ENCODE measurements at places on chromosomes 11 and 22.

DNA sequence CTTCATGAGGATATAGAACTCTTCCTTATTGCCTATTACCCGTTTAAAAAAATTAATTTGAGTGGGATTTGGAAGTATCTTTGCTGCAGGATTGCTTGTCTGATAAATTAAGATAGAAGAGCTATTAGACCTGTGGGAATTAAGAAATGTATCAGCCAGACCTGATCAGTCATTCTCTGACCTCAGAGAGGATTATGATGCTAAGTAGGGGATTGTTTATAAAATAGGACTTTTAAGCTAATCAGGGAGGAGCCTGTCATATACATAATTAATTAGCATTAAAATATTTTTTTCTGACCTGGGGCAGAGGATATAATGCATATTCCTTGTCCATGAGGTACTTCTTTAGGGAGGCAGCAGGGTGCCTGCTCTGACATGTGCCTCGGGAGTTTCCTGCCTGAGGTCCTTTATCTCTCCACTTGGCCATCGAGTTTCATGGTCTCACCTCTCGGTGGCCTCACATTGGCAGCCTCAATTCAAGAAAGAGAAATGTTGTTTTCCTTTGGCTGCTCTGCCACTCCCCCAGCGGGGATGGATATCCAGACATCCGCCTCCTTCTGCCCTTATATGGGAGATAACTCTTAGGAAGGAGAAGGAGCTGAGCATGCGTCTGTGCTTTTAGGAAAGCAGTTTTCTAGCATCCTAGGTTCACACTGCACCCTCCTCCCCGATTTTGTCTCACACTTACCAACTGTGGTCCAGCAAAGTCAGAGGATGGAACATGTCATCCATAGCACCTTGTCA is 41.1 kb downstream of the DIXDC1 start:
- DNase-seq, result no peak

DNA sequence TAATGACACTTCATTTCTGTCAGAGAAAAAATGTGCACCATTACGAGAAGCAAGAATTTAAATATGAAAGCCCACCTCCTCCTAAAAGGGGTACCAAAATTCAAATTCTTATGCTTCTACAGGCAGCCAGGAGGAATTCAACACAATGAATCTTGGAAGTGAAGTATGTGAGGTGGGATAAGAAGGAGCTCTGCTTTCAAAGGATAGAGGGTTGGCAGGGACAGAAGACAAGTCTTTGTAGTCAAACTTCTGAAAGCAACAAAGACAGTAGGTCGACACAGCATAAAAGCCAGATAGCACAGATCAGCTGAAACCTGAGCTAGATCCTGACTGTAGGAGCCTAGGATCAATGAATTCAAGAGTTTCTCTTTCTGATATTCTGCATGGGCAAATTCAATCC is 17.4 kb downstream of the NARS2 start:
- no peak for DNase-seq

- DNase-seq, result peak; percentile 28
These were observed 64.3 kb downstream of the ETS1 start for GRCh38 chr11:128522943-128523518.

GRCh38 chr22:22878211-22878570 is 9.4 kb upstream of the IGLL5 start:
- DNase-seq, result no peak

- no peak for DNase-seq
These were observed 136.4 kb downstream of the NECTIN1 start for GRCh38 chr11:119592642-119593041.

Measured in effector CD8-positive, alpha-beta T cell (primary cell).